ENCODE measurements at places on chromosomes 2 and 18. TPM values are rescaled to one million over a fixed set of nuclear protein-coding genes. Genes with fewer than 3 reads are reported as not detected.

- DNase-seq = no peak
Observed at GRCh38 chr2:142048581-142048980, 82.2 kb downstream of the LRP1B start.

MSH2 gene
- polyA plus RNA-seq = 16.4 TPM

OTX1 gene
- 0.20 TPM for polyA plus RNA-seq

DNA sequence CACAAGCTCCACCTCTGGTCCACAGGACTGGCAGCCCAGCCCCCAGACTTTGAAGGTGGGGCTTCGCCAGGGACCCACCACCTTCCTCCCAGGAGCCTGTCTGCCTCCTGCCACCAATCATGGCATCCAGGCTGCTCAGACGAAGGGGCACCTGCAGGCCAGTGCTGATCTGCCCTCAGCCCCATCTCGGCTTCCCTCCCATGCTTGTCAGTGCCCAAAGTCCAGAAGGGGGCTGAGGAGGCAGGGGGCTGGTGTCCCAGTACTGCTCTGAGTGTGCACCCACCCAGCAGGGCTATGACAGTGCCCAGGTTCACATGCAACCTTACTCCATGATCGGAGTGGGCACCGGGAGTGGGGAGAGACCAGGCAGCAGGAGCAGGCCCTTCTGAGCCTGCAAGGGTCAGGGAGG lies 25.3 kb upstream of the RUFY4 start:
- no peak for DNase-seq

DNA sequence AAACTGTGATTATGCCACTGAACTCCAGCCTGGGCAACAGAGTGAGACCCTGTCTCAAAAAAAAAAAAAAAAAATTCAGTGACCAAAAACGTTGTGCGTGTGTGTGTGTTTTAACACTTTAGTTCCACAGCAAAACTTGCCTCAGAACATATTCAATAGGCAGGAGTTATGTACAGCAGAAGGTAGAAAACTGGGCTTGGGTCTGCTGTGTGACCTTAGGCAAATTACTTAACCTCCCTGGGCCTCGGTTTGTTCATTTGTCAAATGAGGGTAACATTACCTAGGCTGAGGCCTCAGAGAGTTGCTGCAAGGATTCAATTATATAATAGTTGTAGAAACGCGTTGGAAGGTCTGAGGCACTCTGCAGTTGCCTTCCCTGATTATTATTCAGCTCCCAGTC lies 10.3 kb upstream of the SCG2 start:
- no peak for DNase-seq

SLC9A4 gene
- polyA plus RNA-seq = 0.11 TPM

SLC40A1 gene
- 2.1 TPM for polyA plus RNA-seq

C2orf72 gene
- polyA plus RNA-seq = 0.32 TPM

GRCh38 chr2:56674084-56674483 lies 490.3 kb downstream of the CCDC85A start:
- no peak for DNase-seq

- DNase-seq = no peak
Observed at GRCh38 chr2:134737671-134738070, 18.9 kb upstream of the TMEM163 start.

LRATD1 gene
- polyA plus RNA-seq = 0.89 TPM

DNA sequence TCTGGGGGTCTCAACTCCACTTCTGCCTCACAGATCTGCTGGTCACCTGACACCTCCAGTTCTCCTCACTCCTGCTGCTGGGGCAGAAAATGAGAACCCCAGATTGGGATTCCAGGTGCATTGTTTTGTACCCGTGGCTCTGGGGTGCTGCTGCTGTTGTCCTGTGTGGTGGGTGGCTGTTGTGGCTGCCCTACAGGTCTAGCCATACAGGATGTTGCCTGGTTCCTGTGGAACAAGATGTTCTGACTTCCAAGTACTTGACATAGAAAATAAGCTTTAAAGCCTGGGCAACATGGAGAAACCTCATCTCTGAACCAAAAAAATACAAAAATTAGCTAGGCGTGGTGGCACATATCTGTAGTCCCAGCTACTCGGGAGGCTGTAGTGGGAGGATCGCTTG lies 38.1 kb downstream of the CHRNA1 start:
- DNase-seq = no peak

RASGRP3 gene
- polyA plus RNA-seq = 152 TPM

ZEB2 gene
- polyA plus RNA-seq = 20.5 TPM

L3MBTL4 gene
- 0.02 TPM for polyA plus RNA-seq

GRCh38 chr2:102852867-102853266 lies 91.0 kb downstream of the TMEM182 start:
- no peak for DNase-seq

PDCD1 gene
- not detected for polyA plus RNA-seq

- no peak for DNase-seq
Observed at GRCh38 chr2:38178556-38179419, 102.8 kb upstream of the CYP1B1 start.

- no peak for DNase-seq
Observed at GRCh38 chr2:176081376-176081836, 2.4 kb downstream of the EVX2 start.

EPHA4 gene
- 0.73 TPM for polyA plus RNA-seq

LYG2 gene
- not detected for polyA plus RNA-seq

DNA sequence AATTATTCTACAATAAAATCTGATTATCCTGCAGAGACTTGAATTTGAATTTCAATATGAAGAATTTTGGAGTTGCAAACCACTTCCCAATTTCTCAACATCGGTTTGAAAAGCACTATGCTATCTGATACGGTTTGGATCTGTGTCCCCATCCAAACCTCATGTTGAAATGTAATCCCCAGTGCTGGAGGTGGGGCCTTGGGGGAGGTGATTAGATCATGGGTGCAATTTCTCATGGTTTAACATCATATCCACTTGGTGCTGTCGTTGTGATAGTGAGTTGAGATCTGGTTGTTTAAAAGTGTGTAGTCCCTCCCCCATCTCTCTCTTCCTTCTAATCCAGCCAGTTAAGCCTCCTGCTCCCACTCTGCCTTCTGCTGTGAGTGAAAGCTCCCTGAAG lies 205.7 kb downstream of the NBAS start:
- no peak for DNase-seq

FSHR gene
- polyA plus RNA-seq = not detected

LCT gene
- not detected for polyA plus RNA-seq

- no peak for DNase-seq
Observed at GRCh38 chr2:237517990-237518389, 30.9 kb downstream of the MLPH start.

DNA sequence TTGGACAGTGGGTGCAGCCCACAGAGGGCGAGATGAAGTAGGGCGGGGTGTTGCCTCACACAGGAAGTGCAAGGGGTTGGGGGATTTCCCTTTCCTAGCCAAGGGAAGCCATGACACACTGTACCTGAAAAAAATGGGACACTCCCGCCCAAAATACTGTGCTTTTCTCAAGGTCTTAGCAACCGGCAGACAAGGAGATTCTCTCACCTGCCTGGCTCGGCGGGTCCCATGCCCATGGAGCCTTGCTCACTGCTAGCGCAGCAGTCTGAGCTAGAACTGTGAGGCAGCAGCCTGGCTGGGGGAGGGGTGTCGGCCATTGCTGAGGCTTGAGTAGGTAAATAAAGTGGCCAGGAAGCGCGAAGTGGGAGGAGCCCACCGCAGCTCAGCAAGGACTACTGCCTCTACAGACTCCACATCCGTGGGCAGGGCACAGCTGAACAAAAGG lies 244.7 kb downstream of the NBAS start:
- DNase-seq = no peak

DNA sequence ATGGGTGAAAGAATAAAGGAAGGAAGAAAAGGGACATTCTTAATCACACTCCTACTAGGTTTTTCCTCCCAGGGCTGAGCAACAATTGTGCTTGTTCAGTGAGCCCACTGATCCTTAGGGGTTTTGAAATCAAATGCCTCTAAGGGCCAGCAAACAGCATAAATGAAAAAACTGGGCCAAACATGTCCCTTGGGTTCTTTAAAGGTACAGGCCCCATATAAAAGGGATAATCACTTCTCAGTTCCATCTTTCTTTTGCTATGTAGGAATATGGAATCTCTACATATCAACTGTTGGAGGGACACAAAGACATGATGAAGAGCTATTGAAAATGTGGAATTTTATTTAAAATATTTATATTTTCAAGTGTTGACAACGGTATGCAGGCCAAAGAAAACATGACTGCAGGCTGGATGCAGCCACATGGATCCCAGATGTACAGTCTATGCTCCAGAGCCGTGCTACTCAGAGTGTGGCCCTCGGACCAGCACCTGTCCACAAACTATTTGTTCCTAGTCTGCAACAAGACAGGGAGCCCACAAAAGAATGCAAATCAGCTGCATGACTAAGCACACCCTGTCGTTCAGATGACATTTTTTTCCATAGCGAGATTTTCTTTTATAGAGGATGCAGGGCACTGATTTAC lies 110.0 kb downstream of the CDH20 start:
- DNase-seq = no peak

DNA sequence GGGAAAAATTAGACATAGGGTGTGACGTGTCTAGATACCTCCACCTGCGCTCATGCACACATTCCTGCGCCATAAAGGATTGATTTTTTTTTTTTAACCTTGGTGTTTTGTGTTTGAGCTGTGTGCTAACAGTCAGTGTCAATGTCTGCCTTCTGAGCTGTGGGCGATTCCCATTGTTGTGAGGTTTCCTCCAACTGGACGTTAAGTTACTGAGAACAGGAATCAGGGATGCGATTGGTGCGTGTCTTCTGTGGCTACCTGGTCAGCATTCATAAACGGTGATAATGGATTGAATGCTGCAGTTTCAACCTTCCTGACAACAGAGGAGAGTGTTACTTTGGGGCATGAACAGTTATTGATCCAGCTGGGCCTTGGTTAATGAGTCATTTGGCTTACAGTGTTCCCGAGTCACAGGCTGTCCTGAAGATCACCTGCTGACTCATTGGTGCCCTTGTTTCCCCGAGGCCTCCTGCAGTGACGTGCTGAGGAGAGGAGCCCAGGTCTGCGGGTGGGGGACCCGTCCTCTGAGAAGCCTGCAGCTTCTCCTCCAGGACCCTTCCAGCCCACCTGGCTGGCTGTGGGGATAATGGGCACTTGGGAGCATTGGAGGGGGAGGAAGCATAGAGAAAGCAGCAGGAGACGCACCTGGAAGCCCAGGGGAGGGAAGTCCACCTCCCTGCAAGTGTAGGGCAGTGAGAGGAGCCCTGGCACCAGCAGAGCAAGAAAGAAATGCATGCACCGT lies 25.8 kb upstream of the CABYR start:
- DNase-seq = no peak

EVX2 gene
- not detected for polyA plus RNA-seq

DNA sequence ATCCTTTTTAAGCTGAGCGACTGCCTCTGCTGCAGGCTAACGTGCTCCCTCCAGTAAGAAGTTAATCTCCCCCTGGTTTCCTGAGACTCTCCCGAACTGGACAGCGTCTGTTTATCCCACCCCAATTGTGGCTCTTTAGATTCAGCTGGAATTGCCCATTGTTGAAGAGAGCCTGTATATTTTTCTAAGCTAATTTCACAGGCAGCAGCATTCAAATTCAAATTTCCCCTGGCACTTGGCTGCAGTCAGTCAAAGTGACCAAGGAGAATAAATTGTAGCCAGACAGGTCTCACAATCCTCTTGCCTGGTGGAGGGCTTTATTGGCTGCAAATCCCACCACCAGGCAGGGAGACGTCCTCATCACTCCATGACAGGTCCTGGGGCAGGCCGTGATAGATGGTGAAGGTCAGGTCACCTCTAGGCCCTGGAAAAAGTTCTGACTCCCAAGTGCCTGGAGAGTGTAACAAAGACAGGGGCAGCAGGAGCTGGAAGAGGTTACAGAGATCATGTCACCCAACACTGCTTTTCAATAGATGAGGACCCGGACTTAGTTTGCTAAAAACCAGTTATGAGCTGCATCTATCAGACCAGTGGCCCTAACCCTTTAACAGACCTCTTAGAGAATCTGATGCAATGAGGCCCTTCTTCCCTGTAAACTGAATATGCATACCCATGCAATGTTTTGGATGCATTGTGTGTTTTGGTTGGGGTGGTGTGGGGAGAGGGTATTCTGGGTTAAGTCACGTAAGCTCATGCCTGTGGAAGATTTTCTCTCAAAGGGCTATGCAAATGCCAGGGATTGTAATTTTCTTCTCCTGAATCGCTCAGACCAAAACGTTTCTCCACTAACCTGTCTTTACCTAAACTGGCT lies 32.3 kb upstream of the C18orf32 start:
- DNase-seq = no peak

IL1R2 gene
- polyA plus RNA-seq = 0.49 TPM

DNA sequence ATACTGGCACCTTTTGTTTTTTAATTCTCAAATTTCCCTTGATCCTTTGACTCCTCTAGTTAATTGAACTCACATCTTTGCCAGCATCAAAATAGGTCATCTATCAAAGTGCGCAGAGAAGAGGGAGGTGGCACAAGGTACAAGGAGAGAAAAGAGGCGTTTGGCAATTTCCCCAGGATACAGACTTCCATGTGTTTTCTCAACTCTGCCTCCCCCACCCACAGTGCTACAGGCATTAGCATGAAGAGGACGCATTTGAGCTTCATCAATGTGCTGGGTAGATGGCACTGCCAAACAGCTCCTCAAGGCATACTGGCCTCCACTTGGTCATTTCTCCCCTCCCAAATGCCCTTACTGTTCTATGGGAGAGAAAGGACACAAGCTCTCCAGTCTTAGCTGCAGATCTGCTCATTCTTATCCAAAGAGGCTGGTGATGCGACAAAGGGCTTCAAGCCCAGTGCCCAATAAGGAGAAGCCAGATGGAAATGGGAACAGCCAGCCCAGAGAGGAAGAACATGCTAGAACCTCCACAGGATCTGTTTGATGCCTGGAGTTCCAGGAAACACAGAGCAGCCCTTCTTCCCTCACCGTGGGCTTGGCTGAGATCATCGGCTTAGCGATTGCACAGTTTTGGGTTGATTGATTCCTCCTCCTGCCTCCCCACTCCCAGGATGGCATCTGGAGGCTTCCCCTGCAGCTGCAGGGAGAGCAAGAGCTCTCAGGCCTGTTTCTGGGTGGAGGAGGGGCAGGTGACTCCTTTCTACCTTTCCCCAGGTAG lies 144.7 kb upstream of the SMAD2 start:
- no peak for DNase-seq

SCYGR7 gene
- not detected for polyA plus RNA-seq

MALL gene
- 5.2 TPM for polyA plus RNA-seq
